BE2C (cell line): ENCODE measurements at places on chromosomes 6 and 20.

- DNase-seq: no peak
These were observed 157.9 kb downstream of the KIF16B start for GRCh38 chr20:16415071-16416053.

GRCh38 chr20:34998331-34998950, 42.8 kb downstream of the MYH7B start:
- no peak for DNase-seq

- no peak for DNase-seq
These were observed 96.1 kb downstream of the PPP1R14C start for GRCh38 chr6:150238846-150239407.

DNA sequence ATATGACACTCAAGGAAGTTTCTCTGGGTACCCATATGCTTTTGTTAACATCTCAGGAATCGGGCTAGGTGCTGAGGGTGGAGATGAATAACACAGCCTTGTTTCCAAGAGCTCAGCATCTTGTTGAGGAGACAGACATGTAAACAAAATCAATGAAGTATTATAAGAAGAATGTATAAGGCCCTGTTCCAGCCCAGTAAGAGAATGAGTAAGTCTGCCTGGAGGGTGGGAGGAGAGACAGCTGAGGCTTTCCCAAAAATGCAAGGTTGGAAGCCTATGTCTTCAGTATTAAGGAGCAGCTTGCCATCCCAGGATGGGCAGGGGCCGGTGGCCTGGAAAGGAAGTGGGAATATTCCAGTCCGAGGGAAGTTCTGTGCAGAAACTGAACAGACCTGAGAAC, 615.3 kb upstream of the BTBD3 start:
- DNase-seq: no peak

GRCh38 chr6:37239526-37239925, 18.0 kb upstream of the TBC1D22B start:
- no peak for DNase-seq

- DNase-seq: peak; percentile 27
These were observed 786 bp downstream of the ADRM1 start for GRCh38 chr20:62303340-62304226.

DNA sequence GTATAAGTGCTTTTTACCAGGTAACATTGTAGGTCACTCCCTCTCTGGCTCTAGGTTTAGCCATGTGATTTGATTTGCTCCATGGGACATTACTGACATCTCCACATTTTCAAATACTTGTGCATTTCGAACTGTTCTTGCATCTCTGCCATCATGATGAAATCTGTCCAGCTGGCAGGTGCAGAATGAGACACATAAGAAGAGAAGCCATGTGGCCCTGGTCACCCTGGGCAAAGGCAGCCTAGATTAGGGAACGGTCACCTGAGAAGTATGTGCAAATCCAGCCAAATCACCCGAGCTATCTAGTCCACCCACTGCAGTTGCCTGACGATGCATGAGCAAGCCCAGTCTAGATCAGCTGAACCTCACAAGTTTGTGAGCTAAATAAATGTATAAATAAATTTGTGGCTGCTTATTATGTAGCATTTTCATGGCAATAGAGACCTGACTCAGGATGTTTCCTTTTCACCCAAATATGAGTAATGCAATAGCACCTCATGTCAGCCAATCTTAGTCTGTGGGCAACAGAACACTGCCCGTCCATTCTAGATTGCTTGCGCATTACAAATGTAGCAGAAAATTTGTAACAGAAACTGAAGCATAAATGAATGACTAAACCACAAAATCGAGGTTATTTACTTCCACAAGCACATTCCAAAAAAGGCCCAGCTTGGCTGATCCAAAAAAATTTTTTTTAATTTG, 115.2 kb downstream of the PAK5 start:
- DNase-seq: no peak

DNA sequence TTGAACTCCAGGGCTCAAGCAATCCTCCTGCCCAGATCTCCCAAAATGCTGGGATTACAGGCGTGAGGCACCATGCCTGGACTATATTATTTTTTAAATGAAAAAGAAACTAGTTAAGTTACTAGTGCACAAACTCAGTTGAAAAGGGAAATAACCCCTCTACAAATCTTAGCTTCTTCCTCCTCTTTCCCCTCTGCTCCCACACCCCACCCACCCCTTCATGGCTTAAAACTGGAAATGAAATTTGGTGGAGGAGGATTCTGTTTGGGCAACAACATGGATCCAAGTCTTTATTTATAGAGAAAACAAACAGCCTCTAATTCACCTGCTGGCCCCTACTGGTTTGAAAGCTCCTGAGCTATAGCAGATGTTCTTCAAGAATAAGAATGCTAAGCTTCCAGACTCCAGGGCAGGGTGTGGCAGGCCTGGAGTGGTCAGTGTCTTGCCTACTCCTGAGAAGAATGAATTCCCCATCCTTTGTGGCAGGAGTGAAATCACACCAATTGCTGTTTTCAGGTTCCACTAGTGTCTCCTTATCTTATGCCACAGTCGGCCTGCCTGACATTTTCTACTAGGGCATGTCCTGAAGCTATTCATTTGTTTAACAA, 73.5 kb downstream of the ZFP64 start:
- DNase-seq: no peak

DNA sequence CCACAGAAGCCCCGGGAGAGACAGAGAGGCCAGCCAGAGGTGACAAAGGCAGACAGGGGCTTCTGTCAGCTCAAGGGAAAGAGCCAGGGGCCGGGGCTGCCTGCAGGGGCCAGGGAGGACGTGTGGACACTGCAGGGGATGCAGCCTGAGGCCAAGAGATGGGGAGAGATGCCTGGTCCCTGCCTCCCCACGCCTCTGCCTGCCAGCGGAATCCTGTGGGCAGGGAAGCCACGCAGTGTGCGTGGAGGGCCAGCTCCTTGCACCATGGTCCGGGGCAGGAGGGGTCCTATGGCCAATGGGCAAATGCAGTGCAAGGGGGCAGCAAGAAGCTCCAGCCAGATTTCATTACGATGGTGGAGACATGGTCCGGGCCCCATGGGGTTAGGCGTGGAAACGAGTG, 224.9 kb downstream of the CDH4 start:
- no peak for DNase-seq

DNA sequence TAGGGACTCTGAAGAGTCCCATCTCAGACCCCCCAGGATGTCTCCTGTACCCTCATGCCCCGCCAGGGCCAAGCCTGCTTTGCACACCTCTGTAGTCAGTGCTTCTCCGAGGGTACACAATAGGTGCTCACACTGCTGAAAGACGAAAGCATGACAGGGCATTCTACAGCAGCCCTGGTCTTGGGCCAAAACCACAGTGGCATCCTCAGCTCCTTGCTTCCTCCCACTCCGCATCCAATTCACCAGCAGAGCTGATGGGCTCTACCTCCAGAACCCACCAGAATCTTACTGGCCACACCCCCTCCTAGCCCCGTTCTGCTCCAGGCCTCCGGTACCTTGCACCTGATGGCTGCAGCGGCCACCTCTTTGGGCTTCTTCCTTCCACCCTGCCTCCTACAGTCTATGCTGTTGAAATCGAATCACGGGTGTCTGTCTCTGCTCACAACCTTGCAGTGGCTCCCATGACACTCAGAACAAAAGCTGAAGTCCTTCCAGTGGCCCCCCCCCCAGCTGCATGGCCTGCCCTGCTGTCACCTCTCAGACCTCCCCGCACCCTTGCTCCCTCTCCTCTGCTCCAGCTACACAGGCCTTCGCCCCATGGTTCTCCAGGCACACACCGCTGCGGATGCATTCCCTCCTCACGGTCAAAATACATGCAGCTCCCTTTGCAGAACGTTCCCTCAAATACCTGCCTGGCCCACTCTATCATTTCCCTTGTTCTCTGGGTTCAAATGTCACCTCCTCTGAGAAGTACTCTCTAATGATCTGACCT, 1.2 kb downstream of the ANGPT4 start:
- DNase-seq: no peak

DNA sequence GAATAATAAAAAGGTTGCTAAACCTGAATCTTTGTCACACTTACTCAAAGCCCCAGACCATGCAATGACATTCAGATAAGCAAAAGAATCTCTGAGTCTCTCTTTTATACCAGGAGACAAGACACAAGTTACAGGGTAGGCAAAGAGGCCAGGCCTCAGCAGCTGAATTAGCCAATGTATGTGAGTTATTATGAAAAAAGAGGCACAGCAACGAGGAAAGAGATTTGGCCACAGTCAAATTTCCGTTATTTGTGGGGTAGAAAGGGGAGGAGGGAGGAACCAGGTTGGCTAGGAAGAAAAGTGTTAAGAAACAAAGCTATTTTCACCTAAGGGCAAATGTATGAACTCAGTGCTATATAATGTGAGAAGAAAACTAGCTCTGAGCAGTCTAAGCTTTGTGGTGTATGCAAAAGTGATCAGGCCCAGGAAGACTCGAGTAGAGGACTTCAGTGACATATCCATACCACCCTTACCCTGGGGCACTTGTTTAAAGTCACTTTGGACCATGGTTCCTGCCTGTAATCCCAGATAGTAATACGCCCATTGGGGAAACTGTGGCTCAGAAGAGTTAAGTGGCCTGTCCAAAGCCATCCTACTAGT, 19.1 kb downstream of the IPCEF1 start:
- no peak for DNase-seq

DNA sequence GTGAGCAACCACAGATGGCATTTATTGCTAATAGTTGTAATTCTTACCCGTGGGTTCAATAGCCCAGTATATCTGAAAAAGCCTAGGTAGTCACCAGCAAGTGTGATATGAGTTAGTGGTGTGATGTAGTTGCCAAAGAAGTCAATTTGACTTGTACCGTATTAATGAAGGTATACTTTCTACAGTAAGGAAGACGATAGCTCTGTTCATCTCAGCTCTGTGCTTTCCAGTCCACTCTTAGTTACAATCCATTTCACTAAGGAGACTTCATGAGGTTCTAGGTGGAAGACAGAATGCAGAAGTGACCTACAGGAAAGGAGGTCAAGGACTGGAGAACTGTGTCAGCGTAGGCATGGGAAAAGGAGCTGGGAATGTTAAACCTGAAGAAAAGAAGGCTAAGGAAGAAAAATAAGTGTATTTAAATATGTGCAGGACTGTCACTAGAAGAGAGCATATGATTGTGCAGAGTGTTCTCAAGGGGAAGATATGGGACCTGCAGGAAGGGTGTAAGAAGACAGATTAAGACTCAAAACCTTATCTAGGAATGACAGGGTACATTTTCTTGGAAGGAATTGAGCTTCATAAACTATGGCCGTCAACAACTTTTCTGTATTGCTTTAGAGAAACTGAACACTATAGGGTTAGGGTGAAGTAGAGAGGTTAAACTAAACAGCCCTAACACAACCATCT, 116.9 kb upstream of the SCGN start:
- DNase-seq: no peak

- no peak for DNase-seq
These were observed 128.4 kb upstream of the ESR1 start for GRCh38 chr6:151679081-151679480.

DNA sequence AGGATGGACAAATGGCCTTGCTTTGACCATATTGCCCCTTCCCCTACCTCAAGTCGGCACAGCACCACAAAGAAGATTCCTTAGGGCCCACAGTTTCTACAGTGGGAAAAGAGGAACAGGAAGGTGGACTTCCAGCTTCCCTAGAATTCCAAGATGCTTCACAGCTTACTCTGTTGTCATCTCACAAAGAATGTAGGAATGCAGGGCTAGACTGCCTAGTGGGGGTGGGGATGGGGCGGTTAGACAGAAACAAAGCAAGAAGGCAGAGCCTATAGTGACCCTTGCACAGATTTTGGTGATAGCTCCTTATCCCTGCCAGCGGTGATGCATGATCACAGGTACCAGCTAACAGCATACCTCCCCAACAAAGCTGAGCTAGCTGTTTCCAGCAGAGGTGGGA, 607.6 kb upstream of the MAN1A1 start:
- no peak for DNase-seq

- DNase-seq: no peak
These were observed 49.6 kb upstream of the HBS1L start for GRCh38 chr6:135104199-135104598.

DNA sequence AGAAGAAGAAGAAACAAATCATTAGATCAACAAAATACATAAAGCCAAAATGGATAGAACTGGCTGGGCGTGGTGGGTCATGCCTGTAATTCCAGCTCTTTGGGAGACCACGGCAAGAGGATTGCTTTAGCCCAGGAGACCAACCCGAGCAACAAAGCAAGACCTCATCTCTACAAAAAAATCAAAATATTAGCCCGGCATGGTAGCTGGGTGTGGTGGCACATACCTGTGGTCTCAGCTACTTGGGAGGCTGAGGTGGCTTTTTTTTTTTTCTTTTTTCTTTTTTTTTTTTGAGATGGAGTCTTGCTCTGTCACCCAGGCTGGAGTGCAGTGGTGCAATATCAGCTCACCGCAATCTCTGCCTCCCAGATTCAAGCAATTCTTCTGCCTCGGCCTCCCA, 21.5 kb downstream of the NINL start:
- DNase-seq: no peak

GRCh38 chr6:128280960-128281359, 239.4 kb downstream of the PTPRK start:
- no peak for DNase-seq

DNA sequence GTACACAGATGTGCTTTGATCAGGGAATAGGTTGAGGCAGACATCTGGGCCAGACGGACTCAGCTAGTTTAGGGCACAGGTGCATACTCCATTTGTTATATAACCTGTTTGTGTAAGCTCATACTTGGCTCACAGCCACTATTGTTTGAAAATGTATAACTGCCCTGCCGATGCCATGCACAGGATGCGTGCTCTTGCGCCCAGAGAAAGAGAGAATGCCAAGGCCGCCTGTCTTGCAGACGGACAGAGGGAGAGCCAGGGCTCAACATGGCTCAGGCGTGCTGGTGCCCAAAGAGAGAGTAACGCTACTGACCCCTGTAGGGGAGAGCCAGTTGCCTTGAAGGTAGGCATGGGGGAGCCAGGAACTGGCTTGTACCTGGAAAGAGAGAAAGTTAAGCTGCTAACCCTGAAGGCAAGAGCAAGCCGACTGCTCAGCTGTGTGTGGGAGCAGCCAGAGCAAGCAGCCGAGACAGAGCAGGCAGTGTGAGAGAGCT, 57.7 kb downstream of the FAM229B start:
- peak; percentile 18 for DNase-seq

DNA sequence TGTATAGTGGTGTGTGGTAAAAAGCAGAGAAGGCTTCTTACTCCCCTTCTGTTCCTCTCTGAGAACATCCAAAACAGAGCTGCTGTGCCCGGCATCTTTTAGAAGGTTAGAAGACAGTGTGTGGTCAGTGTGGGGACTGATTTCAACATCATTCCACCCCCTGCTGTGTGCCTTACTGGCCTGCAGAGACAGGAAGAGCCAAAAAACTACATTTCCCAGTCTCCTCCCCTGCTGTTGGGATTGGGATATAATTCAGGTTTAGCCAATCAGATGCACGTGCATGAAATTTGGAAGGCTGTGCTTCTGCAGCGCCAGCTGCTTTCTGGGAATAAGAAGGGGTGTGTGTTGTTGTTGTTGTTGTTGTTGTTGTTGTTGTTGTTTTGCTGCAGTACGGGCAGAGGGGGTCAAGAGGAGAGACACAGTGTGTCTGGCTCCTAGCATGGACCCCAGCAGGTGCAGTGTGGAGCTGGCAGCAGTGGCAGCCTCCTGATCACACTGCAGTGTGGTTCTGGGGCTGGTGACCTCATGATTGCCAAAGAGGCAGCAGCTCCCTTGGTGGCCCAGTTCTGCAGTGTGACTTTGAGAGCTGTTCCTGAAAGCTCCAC, 74.7 kb downstream of the MRPL14 start:
- DNase-seq: peak; percentile 37
